ENCODE measurements at places on chromosomes 3 and 15. TPM values are rescaled to one million over a fixed set of nuclear protein-coding genes. Genes with fewer than 3 reads are reported as not detected.

- no peak for DNase-seq
Observed at GRCh38 chr3:104080088-104080626, 1286.6 kb upstream of the ALCAM start.

DNA sequence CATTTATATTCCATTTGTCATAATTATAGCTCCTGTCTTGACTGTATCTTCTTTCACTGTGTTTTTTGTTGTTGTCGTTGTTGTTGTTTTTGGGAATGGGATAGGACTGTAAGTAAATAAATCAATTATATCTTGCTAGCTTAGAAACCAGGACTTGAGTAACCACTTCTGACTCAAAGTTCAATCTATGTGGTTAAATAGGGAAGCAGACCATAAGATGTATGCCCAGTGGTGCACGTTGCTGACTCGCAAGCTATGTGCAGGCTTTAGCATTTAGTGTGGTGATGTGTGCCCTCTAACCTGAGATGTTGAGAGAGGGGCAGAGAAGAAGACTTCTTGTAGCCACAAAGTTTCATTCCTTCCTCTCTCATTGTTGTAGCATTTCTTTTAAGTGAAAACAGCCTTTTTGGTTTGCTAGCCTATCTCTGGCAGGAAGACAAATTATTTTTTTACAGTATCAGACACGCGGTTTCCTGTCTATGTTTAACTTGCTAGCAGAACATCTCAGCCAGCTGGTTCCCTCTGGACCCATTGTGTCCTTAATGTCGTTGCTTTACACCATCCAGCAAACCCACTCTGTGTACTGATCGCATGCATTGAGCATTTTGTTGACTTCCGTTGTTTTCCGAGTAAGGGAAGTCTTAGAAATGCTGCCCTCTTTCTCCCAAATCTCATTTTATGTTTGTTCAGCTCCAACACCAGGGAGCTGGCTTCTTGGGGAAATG is 52.1 kb downstream of the TGFBR2 start:
- no peak for DNase-seq

The ECE2 gene
- total RNA-seq: not detected

The GOLGA8J gene
- 0.13 TPM for total RNA-seq

DNA sequence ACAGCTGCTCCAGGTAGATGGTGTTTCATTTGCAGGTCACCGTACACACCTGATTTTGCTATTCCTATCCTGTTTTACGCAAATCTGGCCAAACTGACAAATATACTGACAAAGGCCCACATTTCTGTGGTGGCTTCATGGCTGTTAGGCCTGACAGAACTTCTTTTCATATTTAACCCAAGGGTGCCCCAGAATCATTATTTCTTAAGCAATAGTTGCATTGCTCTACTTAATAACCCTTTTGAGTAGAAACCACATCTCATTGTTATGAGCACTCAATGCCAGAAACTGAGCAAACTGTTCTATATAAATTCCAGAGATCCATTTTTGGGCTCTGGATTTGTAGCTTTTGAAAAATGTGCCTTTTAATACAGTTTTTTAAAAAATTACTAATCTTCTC is 19.4 kb downstream of the ASTE1 start:
- no peak for DNase-seq

DNA sequence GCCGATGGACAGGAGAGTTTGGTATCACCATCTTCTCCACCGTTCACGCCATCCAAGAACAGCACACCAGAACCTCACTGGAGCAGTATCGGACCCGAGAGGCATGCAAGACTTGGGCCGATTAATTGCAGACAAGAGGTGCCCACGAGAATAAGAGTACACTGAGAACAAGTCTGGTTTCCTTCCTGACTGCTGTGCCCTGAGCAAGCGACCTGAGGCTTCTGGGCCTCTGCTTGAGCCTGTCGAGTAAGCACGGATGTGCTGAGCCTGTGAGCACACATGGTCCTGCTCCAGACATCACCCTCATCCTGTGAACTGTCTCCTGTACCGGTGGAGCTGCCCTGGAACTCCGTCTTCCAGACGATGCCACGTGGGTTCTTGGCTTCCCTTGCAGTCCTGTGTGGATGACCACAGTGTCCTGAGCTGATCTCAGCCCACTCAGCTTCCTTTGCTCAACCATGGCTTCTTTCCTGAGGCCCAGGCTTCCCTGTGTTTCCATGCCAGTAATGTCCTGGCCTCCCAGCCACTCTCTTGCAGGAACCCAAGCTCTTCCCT is 34.3 kb upstream of the SNRPA1 start:
- DNase-seq: no peak

The C3orf20 gene
- total RNA-seq: 0.07 TPM

The ARHGEF26 gene
- total RNA-seq: 17.1 TPM

DNA sequence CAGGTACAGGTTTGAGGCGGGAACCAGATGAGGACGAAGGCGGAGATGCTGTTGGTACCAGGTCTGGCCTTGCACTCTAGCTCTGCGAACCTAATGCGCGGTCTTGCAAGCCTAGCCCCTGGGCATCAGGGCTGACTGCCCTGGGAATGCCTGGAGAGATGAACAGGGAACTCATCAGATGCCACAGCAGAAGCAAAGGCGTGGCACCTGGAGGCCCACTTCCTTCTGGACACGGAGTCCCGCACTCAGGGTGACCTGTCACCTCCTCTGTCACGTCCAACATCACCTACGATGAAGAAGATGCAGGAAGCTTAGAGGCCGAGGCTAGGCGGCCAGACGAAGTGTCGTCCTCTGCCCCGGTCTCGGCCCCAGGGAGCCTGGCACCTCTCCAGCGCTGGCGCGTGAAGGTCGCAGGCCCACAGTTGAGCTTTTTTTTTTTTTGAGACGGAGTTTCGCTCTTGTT is 9.4 kb downstream of the RPLP1 start:
- DNase-seq: no peak

GRCh38 chr3:107184375-107184774 is 192.9 kb upstream of the CCDC54 start:
- no peak for DNase-seq

DNA sequence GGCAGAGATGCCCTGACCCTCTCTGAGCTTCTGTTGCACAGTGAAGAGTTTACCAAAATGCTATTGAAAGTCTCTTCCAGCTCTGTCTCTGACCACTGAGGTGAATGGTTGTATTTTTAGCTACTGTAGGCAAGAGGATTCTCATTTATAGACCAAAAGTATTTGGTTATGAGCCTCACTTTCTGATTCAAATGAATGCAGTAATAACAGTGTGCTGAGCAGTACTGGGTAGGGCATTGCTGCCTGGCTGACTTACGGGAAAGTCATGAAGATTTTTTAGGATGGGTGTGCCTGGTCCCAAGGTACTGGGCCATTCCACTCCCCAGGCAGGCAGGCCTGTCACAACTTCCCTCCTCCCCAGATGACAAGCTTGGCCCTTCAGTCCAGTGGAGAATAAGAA is 15.5 kb downstream of the PLA1A start:
- DNase-seq: no peak

The CD47 gene
- total RNA-seq: 101 TPM

DNA sequence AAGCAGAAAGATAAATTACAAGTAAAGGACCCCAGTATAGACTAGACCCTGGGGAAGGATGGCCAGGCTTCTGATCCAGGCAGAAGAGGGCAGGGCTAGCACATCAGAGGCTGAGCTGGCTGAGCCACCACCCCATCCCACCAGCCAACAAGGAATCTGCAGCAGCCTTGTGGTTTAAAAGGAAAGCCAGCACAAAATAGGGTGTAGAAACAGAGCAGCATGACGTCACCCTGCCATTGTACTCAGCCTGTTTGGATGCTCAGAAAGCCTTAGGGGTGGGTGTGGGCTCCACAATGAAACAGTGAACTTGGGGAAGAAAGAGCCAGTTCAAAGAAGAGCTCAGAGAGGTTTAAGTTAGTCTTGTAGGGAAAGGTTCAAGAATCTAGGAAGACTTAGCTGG is 28.2 kb downstream of the DUOX1 start:
- peak; percentile 57 for DNase-seq

DNA sequence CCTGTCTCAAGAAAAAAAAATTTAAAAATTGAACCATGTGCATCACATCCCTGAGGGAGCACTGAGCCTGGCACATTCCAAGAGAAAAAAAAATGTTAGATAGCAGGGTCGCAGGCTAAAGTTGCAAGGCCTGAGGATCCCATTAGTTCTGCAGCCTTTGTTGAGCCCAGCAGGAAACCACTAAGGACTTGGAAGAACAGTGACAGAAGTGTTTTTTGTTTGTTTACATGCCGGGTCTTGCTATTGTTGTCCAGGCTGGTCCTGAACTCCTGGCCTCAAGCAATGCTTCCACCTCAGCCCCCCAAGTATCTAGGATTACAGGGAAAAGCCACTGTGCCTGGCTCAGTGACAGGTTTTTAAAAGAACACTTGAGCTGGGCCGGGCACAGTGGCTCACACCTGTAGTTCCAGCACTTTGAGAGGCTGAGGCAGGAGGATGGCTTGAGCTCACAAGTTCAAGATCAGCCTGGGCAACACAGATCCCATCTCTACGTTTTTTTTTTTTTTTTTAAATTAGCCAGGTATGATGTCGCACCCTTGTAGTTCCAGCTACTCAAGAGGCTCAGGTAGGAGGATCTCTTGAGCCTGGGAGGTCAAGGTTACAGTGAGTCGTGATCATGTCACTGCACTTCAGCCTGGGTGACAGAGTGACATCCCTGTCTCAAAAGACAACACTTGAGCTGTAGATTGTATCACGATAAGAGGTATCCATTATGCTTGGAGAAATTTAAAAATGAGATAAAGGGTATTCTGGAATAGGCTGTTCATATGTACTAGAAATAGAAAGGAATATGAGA is 15.2 kb downstream of the CHAC1 start:
- no peak for DNase-seq

DNA sequence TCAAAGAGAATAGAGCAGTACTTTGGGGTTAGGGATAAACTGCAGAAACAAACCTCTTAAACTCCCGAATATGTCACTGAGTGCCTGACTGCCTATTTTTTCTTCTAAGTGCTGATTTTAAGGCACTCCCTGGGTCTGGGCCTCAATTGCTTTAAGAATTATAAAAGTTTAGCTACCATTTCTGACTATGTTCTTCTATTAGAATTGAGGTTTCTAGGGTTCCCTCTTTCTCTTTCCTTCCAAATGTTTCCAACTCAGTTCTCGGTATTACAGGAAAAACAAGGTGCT is 28.9 kb downstream of the PLS1 start:
- no peak for DNase-seq

DNA sequence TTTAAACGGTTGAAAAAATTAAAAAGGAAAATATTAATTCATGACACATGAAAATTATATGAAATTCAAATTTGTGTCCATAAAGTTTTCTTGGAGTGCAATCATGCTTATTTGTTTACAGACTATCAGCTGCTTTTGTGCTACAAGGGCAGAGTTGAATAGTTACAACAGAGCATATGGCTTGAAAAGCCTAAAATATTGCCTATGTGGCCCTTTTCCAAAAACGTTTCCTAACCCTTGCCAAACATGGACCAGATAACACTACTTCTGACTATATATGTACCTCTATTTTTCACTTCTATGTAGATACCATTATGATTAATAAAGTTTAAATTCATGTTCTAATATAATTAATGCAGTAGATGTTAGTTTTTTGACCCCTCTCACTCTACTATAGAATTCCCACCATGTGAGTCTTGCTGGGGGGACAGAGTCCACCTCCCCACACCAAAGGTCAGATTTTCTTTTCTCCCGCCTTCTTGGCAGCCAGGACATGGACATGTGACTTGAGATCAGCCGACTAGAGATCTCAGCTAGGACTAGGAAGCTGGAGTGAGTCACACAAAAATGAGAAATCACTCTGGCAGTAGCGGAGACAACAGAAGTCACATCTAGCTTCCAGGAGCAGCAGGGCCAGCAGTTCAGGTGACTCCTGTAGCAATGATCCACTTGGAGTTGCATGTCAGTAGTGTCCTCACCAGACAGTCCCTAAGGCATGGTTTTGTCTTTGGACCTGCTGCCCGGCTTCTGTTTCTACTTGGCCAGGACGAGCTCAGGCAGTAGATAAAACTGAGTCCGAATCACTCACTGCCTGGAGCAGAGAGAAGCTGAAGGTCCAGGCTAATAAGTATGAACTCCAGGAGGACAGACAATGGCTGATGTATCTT is 22.4 kb downstream of the CIAO2A start:
- peak; percentile 83 for DNase-seq

The CPNE9 gene
- total RNA-seq: not detected

DNA sequence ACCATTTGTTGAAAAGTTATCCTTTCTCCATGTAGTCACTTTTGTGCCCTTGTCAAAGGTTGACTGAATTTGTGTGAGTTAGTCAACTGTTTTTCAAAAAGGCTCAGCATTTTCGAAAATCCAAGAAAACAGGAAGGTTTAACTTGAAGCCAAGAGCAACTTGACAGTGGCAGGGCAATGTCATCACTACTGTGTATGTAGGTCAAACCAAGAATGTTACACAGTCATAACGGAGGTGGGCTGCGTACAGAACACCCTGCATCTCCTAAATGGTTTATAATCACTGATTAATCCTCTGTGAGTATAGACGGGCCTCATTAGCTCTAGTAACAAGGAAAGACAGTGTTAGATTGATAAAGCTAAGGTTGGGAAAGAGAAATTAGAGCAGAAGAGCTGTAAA is 1064.9 kb downstream of the FHIT start:
- no peak for DNase-seq

- DNase-seq: no peak
Observed at GRCh38 chr3:27093771-27094170, 275.4 kb downstream of the NEK10 start.

- no peak for DNase-seq
Observed at GRCh38 chr15:27902680-27903385, 196.3 kb downstream of the OCA2 start.

DNA sequence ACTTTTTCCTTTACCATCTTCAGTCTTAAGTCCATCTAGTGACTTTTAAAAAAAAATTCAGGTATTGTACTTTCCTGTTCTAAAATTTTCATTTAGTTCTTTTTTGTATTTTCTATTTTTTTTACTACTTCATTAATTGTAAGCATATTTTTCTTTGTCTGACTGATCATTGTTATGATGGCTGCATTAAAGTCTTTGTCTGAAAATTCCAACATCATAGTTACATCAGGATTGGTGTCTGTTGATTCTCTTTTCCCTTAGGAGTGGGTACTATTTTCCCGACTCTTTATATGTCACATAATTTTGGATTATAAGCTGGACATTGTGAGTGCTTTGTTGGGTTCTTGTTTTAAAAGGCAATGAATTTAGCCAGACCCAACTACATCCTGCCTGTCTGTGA is 34.9 kb upstream of the POLR2M start:
- DNase-seq: no peak

The LRRC58 gene
- 33.6 TPM for total RNA-seq

The GPR87 gene
- total RNA-seq: 7.0 TPM

The GPR149 gene
- total RNA-seq: 0.44 TPM

- DNase-seq: no peak
Observed at GRCh38 chr15:75030424-75030823, 7.0 kb downstream of the PPCDC start.

- no peak for DNase-seq
Observed at GRCh38 chr3:108320746-108321350, 24.5 kb downstream of the HHLA2 start.

The RBP2 gene
- 295 TPM for total RNA-seq

The RASGRF1 gene
- total RNA-seq: 2.3 TPM

- no peak for DNase-seq
Observed at GRCh38 chr15:93973287-93973686, 258.1 kb upstream of the MCTP2 start.

GRCh38 chr3:65376426-65376825 is 662.3 kb downstream of the MAGI1 start:
- DNase-seq: no peak
